ENCODE measurements at places on chromosomes 12 and 14.
A peak's percentile ranks its signal among the peaks of the same experiment; 100 is the strongest.

DNA sequence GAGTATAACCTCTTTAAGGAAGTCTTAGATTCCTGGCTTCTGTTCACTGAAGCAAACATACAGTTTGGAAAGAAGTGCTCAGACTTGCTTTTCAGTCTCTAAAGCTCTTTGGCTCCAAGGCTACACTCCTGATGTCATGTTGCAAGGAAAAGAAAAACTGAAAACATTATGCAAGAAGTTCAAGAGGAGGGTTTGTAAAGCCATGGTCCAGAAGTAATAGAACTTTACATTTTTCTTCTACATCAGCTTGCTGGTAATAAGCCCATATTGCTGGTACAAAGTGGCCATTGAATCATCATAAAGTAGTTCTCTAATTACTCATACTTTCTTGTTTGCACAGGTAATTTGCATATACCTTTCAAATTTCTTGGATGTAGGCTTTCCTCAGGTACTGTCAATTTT is 83.6 kb downstream of the BBS10 start:
- DNase-seq, result no peak

GRCh38 chr14:23284654-23285529 is 1.0 kb downstream of the HOMEZ start:
- no peak for DNase-seq

GRCh38 chr12:15494329-15495046 is 172.2 kb downstream of the PTPRO start:
- DNase-seq, result no peak

GRCh38 chr14:22878271-22879246 is 4.5 kb upstream of the REM2 start:
- no peak for DNase-seq

DNA sequence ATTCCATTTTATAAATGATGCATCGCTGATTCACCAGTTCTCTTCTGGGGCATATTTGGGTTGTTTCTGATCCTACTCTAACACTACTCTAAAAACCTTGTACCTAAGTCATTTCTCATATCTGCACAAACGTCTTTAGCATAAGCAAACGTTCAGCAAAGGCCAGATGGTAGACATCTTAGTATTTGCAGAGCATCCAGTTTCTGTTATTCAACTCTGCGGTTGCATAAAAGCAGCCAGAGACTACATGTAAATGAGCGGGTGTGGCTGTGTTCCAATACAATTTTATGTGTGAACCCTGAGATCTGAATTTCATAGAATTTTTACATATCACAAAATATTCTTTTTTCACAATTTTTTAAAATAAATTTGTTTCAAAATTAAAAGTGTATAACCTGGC is 22.8 kb upstream of the MMP17 start:
- no peak for DNase-seq

DNA sequence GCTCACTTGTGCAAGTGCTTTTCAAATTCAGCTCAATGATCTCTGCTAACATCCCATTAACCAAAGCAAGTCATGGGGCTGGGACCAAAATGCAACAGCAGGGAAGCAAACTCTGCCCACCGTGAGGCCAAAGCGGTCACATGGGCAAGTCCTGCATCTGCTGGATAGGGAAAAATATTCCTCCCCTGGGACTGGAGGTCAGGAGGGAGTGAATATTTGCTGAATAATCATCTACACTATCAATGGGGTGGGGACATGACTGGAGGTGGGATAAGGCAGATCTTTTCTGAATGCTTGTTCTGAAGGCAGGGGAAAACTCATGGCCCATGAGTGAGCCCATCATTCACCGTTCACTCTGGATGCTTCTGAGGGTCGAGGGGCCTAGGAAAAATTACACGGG is 45.1 kb upstream of the VRK1 start:
- DNase-seq, result no peak

GRCh38 chr12:123006977-123007376 is 26.5 kb downstream of the ARL6IP4 start:
- DNase-seq, result no peak

- no peak for DNase-seq
These were observed 836 bp downstream of the PTPN21 start for GRCh38 chr14:88553886-88554456.

- DNase-seq, result no peak
These were observed 530 bp upstream of the FOXN4 start for GRCh38 chr12:109309381-109310246.

DNA sequence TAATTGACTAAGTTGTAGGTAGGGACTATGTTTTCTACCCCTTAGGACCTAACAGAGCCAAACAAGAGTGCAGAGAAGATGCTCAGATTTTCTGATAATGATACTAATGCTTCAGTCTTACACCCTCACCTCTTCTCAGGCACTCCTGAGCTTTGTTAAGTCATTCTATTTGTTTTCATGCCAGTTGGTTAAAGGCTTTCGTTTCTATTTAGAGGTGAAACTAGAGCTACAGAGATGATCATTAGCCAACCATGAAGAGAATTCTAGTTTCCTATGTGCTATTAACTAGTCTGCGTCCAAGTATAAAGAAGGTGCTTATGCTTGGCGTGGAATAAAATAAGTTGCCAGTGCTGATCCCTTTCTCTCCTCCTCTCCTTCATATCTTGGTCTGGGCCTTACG is 34.6 kb upstream of the PYGL start:
- no peak for DNase-seq

GRCh38 chr12:52628841-52629240 is 10.5 kb upstream of the KRT73 start:
- no peak for DNase-seq

GRCh38 chr12:57839996-57840395 is 6.5 kb downstream of the CTDSP2 start:
- no peak for DNase-seq

GRCh38 chr14:38837343-38838048 is 265.5 kb downstream of the SEC23A start:
- DNase-seq, result peak; percentile 37

All from Right ventricle myocardium inferior (tissue), 1 donor.